AG20443 (cell line): ENCODE measurements at places on chromosomes 4 and X.

- DNase-seq = peak; percentile 13
These were observed 150.5 kb downstream of the ARSF start for GRCh38 chrX:3191796-3192195.

DNA sequence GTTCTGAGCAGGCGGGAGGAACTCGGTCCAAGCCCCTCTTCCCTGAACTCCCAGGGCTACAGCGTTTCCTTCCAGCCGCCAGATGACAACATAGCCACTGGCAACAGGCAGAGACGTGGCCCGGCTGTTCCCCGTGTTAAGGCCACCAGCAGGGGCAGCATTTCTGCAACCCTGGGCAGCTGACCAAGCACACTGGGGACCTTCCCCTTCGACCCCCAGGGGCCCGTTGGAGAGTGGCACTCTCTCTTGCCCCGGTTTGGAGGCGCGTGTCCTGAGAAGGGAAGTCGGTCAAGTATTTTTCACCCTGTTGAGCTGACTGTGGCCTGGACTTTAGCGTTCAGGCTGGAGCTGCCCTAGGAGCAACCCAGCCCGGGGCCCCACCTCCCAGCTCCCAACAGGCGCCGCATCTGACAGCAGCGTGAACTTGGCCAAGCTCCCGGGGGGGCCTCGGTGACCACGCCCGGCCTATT is 37.6 kb downstream of the ZBTB49 start:
- DNase-seq = peak; percentile 49

- DNase-seq = peak; percentile 14
These were observed 484.4 kb upstream of the NR3C2 start for GRCh38 chr4:148926276-148927260.

- peak; percentile 58 for DNase-seq
These were observed 73.8 kb upstream of the DCLK2 start for GRCh38 chr4:150004481-150004880.

- no peak for DNase-seq
These were observed 318.9 kb upstream of the F9 start for GRCh38 chrX:139211568-139212182.

DNA sequence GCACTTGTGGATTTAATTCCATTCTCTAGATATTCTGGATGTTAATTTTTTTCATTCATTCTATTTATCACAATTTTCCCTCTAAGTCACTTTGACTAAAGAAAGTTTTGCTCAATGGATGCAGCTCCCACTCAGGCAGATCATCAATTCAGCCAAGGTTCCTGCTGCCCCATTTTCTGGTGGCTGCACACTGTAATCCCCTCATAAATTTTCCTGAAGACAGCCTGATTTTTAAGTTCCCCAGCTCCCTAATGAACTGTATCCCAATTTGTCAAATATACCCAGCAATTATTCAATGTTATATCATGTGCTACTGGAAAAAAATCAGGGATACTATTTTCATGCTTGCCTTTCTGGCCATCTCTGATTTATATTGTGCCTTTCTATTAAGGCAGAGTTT is 61.2 kb downstream of the SCD5 start:
- DNase-seq = no peak

- DNase-seq = peak; percentile 71
These were observed 10.9 kb upstream of the CLTRN start for GRCh38 chrX:15675490-15675921.

DNA sequence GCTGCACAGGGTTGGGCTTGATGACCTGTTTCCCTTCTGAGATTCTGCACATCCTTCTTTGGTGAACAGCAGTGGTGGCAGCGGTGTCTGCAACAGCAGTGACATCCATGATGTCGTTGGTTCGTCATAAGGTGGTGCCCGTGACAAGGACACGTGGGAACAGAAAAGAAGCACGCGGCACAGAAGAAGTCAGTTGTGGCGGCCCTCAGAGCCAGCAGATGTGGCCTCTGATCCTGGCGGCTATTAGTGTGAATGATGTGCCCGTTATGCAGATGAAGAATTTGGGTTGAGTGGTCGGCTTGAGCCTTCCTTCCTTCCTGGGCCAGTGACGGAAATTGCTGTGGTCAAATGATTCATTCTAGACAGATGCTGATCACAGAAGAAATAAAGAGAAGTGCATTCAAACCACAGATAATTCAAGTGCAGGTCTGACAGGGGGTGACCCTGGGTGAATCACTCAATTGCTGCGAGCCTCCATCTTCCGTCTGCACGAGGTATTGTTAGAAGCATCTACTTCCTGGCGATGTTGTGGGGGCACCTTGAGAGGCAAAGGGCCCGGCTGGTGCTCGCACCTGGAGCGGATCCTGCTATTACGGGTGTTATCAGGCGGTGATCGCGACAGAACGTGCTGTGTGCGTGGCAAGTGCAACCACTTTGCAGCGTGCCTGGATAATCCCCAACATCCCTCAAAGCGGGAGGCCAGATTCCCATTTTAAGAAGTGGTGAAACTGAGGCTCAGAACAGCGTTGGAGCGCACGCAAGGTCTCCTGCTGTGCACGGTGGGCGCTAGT is 215.2 kb upstream of the PSAPL1 start:
- peak; percentile 84 for DNase-seq

DNA sequence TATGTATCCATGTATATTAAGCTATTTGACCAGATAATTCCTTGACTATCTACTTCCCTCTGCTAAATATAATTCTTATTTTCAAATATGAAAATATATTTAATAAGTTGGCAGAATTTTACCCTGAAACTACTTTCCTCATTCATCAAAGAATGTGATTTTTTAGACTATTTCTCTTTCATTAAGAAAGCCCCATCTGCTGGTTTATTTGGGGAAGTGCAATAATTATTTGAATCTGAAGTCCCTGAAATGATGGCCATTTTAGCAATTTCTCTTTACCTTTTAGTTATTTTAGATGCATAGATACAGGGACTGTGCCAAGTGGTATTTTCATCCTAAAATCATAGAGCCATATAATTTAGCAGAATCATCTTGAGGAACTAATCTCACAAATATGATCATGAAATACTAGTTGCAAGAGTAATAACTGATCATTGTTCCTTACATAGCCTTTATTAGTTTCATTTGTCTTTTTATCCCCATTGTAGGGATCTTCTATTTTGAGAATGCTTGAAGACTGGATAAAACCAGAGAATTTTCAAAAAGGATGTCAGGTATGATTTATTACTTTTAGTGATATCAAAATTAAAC is 39.0 kb downstream of the ENPEP start:
- DNase-seq = peak; percentile 24

DNA sequence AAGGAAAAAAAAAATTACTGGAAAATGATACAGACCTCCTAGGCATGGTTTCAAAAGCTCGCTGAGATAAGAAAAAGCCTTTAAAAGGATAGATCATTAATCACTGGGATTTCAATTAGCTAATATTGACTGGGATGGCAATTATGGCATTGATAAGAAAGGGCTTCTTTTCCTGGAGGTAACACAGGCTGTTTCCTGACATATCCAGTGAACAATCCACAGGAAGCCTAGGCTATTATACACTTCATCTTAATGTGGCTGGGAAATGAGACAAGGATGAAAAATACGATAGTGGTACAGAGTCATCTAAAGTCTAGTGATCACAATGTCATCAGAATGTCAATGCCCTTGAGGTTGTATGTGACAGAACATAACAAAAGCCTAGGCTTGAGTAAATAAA is 1579.3 kb downstream of the C4orf33 start:
- no peak for DNase-seq

GRCh38 chr4:37966044-37966443 is 5.8 kb downstream of the PTTG2 start:
- no peak for DNase-seq

DNA sequence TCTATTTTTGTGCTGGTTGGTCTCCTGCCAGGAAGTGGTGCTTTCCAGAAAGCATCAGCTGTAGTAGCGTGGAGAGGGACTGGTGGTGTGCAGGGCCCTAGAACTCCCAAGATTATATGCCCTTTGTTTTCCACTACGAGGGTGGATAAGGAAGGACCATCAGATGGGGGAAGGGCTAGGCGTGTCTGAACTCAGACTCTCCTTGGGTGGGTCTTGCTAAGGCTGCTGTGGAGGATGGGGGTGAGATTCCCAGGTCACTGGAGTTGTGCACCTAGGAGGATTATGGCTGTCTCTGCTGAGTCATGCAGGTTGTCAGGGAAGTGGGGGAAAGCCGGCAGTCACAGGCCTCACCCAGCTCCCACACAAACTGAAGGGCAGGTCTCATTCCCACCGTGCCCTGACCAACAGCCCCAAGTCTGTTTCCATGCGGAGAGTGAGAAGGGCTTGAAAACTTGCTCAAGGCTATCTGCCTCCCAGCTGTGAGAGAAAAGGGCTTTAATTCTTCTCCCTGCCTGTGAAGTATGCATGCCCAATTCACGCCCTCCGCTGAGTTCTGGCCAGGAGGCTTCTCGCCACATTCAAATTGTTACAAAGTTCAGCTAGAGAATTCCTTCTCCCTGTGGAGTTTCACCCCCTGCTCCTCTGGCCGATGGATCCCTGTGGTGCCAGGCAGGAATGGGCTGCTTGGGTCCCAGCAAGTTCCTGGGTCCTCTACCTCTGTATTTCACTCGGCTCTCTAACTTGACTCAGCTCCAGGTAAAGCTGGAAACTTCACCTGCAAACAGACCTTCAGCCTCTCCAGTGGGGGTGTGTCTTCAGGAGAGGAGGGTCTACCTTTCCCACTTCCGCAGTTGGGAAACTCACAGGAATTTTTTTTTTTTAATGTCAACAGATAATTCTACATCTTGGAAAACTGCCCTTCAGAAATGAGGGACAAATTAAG is 7.7 kb upstream of the CSTF2 start:
- no peak for DNase-seq

GRCh38 chr4:38948551-38948950 is 80.9 kb downstream of the FAM114A1 start:
- peak; percentile 70 for DNase-seq

DNA sequence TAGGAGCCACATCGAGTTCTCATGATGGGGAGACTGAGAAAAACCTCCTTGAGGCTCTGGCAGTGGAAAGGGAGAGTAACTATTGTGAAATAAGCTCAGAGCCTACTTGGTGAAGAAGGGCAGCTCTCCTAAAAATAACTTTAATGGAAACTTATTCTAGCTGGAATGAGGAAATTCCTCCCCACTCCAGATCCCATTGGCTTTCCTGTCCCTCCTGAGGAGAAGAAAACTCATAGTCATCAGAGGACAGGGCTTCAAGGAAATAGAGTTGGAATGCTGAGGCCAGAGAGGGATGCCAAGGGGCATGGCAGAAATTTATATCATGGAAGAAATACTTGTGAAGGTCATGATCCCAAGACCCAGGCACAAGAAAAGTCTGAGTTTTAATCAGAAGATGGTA is 70.7 kb upstream of the TAPT1 start:
- peak; percentile 15 for DNase-seq

DNA sequence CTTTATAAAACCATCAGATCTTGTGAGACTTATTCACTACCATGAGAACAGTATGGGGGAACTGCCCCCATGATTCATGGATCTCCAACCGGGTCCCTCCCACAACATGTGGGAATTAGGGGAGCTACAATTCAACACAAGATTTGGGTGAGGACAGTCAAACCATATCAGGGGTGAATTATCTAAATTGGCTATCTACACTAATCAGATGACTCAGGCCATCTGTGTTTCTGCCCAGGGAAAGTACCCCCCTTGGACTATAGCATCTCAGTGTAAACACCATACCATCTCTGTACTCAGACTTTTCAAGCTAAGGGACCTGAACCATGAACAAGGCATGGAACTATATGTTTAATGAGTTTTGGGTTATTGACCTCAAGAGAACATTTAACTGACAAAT is 76.8 kb downstream of the LNX1 start:
- no peak for DNase-seq

- peak; percentile 21 for DNase-seq
These were observed 3.1 kb downstream of the ZNF827 start for GRCh38 chr4:145935253-145936141.

GRCh38 chrX:69021141-69021960 is 143.9 kb downstream of the PJA1 start:
- DNase-seq = no peak

DNA sequence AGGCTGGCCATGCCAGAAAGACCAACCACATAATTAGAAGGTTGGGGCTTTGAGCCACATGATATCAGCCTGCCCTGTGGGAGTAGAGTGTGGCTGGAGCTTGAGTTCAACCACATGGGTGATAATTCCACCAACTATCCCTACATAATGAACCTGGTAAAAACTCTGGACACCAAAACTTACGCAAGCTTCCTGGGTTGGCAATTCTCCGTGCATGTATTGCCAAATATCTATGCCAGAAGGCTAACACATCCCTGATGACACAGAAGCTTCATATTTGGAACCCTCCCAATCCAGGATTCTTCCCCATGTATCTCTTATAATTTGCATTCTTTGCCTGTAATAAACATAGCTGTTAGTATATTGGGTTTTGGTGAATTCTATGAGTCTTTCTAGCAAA is 68.2 kb downstream of the FUNDC1 start:
- DNase-seq = peak; percentile 68

DNA sequence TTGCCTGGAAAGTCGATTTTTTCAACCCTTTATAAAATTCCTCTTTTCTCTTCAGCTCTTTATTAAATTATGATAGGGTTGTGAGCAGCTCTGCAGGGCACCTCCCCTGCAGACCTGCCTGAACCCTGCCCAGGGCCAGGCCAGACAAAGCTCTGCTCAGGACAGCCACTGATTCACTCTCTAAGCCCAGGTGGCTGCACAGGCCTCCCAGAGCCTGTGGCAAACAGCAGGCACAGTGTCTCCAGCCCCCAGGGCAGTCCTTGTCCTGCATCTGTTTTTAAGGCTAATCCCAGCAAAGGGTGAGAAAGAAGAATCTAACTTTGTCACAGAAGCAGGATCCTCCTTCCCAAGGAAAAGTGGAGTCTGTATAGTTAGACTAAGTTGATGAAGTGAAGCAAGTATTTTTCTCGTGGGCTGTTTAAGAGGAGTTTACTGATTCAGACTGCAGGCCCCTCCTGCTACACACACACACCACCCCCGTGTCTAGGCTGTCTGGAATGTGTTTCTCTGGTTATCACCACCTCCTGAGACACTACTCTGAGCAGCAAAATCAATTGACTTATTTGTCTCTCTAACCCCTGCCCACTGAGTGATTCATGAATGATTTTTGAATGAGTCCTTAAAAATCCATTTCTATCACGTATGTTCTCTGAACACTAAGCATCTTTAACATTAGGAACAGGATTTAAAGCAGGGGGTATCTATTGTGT is 101.7 kb downstream of the CHIC2 start:
- peak; percentile 78 for DNase-seq

GRCh38 chrX:12824944-12825343 is 33.7 kb downstream of the PRPS2 start:
- no peak for DNase-seq
